ENCODE measurements at places on chromosomes 5 and 9.

GRCh38 chr5:125311743-125312142 is 565.3 kb upstream of the ZNF608 start:
- DNase-seq: no peak

DNA sequence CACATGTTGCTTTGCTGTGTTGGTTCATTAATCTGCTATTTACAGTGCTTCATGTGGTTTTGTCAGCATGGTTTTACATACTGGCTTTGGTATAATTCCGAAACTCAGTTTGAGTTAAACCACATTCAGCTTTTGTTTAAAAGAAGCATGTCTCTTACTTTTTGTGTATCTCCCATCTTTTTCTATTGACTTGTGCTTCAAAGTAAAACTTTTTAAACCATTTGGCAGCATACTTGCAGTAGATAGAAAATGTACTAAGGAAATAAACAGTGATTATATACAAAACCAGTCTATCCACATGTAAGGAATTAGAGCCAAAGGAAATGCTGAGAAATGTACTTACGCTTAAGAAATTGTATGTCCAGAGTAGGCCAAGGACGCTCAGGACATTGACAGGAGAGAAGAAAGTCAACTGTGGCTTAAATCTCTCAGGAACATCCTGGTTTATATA is 286.9 kb downstream of the ARHGEF28 start:
- no peak for DNase-seq

DNA sequence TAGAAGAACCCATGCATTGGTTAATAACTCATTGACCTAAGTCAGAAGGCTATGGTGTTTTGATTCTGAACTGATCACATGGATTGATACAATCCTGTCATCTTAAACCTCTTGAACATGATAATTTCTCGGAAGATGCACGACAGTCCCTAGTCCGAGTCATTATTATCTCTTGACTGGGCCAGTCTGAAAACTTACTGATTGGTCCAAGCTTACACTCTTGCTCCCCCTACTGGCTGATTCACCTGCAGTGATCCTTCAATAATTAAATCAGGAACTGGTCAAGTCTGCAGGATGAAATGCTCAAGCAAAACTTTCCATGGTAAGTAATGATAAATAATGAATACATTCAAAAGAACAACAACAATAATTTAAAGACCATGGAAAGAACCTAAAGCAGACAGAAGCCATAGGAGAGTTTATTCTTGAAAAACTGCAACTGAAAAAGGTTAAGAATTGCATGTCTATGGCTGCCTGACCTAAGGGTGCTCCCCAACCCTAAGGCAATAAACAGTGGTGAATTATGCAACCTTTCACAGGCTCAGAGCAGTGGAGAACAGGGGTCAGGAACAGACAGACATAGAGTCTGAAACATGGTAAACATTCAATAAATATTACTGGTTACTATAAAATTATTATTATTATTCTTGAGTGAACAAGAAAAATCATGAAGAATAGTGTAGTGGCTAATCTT is 79.3 kb downstream of the BRINP1 start:
- peak; percentile 1 for DNase-seq

GRCh38 chr9:13879981-13880380 is 434.0 kb downstream of the NFIB start:
- no peak for DNase-seq

GRCh38 chr5:98905857-98906688 is 22.7 kb downstream of the CHD1 start:
- DNase-seq: no peak

- DNase-seq: no peak
Measured at GRCh38 chr9:96040591-96041461, 165.3 kb downstream of the ERCC6L2 start.

- no peak for DNase-seq
Measured at GRCh38 chr5:66410122-66410521, 186.1 kb upstream of the MAST4 start.

GRCh38 chr5:135119481-135119880 is 85.5 kb upstream of the PITX1 start:
- DNase-seq: no peak

DNA sequence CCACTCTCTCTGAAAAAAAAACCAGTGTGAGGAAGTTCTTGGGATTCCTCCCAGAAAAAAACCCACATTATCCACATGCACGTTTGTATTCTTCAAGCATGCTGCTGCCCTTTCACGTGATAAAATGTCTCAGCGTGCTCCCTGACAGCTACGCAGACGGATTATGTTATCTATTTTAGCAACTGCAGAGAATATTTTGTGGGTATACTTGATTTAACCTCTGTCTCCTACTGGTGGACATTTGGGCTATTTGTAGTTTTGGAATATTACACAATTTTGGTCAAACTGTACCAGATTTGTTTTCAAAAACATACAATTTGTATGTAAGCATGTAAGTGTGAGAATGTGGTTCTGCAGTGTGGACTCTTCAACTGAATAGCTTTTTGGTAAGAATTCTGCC is 10.7 kb downstream of the PRRC2B start:
- no peak for DNase-seq

DNA sequence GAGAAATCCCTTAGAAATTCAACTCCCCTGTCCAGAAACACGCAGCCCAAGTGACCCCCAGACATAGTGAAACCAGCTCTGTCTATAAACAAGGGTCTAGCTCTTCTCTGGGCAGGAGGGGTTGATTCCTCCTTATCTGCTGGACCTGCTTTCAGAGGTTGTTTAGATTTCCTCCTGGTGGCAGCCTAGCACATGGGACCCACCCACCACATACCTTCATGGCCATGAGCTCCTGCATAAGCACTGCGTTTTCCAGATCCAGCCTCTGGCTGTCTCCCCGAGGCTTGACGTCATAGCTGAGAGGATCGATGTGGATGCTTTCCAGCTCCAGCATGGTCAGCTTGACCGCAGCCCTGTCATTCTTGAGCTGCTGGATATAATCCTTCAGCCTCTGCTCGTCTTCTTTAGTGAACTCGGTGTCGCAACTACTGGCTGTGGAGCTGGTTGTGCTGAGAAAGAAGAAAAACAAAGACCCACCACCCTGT is 77.0 kb downstream of the DCP2 start:
- no peak for DNase-seq

- no peak for DNase-seq
Measured at GRCh38 chr5:54186912-54187445, 123.4 kb downstream of the ARL15 start.

DNA sequence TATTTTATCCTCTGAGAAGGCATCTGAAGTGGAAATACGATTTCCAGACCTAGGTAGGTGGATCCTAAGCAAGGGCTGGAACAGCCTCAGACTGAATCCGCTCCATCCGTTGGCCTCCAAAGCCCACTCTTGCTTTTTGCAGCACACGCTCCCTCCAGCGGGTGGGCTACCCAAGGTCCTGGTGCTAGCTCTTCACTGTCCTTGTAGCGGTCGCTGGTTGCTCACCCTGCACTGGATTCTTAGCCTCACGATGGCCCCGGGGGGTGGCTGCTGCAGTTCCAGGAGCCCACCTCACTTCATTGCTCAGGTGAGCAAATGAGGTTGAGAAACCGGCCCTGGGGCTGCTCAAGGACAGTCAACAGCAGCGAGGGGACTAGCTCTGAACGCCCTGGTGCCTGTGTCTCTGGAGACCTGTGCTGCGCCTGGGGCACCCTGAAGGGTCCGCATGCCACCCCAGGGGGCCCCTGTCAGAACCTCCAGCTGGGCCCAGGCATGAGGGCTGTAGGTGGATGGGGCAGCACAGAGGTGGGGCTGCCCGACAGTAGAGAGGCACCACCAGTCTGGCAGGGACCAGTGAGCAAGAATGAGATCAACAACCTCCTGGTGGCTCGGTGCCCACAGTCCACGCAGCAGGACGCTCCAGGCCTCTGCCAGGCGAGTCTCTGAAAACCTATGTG is 4.3 kb downstream of the MGAT4B start:
- no peak for DNase-seq

GRCh38 chr9:119697996-119698395 is 328.8 kb upstream of the BRINP1 start:
- no peak for DNase-seq

DNA sequence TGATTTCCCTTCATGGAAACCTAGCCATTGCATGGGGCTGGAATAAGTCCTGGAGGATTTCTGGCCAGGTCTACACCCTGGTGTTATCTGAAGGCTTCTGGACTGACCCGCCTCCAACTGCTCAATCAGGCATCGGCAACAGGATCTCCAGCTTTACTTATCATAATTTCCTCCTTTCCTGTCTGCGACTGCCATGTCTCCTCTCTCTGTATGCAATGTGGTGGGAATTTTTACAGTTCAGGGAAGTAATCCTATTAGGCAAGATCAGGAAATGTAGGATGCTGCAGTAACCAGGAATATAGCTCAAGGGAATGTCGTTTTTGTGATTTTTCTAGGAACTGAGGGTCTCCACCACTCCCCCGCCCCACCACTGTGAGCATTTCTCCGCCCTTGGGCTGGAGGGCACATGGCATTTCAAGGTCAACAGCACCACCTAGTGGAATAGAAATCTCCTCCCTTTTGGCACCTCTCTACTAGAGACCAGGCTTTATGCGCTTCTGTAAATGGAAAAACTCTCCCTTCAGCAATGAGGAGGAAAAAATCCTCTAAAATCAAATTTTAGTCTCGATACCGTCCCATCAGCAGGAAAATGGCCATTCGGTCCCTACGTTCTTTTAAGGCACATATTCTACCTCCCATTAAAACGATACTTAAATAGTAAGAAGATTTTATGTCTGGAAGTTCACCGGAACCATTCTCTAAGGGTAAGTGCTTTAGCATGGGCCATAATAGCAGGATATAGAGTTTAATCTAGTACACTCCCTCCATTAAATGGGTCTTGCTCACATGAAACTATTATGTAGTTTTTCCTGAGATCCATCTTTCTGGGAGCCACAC is 93.0 kb downstream of the YTHDC2 start:
- DNase-seq: peak; percentile 39

DNA sequence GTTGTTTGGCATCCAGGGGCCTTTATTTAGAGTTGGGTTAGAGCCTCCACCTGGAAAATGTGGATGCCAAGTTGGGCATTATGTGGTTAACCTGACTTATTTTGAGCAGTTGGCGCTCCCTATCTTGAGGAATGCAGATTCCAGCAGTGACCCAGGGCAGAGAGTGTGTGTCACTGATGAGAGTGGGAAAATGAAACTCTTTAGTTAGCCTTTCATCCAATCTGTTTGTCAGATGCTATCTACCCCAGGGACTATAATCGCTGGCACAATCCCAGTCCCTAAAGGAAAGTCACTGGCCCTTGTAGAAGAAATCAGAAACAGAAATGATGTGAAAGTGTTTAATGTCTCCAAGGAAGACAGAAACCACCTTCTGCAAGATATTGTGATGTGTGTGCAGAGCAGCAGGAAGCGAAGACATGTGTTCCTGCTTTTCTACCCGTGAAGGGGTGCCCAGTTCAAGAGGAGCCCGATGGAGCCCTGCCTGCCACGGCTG is 10.2 kb upstream of the STING1 start:
- no peak for DNase-seq

GRCh38 chr5:149563466-149563865 is 12.2 kb upstream of the CSNK1A1 start:
- no peak for DNase-seq

GRCh38 chr9:92310562-92310961 is 14.6 kb downstream of the NOL8 start:
- no peak for DNase-seq

GRCh38 chr5:132499440-132500243 is 9.1 kb upstream of the IRF1 start:
- no peak for DNase-seq

DNA sequence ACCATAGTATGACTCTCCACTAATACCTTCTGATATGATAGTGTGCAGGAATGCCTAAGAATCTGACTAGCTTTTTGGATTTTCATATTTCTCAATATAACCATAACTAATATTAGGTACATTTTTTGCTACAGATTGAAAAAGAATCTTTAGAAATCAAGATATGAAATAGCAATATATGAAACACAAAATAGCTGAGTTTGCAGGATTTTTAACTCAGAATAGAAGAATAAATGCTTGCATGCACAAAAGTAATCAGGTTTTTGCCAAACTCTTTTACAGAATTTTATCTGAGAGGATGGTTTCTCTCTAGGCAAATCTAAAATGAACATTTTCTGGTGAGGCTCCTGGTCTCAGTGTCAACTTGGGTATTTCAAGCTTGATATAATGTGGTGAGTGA is 402.6 kb downstream of the TMEM232 start:
- no peak for DNase-seq

DNA sequence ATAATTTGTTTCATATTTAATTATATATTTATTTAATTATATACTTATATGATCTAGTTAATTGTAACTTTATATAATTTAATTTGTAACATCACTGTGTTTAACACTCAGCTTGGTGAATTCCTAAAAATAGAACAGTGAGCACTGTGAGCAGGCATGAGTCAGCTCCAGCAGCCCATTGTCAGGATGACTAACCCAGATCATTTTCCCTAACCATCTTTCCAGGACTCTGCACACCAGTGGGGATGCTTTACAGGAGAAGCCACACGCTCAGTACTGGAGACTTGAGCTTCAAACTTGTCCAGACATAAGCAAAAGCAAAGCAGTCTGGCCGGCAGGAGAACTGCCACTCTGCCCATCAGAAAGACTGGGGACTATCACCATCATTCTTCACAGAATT is 446.2 kb upstream of the TRPC7 start:
- no peak for DNase-seq

GRCh38 chr5:156237361-156237760 is 89.6 kb upstream of the SGCD start:
- DNase-seq: no peak

DNA sequence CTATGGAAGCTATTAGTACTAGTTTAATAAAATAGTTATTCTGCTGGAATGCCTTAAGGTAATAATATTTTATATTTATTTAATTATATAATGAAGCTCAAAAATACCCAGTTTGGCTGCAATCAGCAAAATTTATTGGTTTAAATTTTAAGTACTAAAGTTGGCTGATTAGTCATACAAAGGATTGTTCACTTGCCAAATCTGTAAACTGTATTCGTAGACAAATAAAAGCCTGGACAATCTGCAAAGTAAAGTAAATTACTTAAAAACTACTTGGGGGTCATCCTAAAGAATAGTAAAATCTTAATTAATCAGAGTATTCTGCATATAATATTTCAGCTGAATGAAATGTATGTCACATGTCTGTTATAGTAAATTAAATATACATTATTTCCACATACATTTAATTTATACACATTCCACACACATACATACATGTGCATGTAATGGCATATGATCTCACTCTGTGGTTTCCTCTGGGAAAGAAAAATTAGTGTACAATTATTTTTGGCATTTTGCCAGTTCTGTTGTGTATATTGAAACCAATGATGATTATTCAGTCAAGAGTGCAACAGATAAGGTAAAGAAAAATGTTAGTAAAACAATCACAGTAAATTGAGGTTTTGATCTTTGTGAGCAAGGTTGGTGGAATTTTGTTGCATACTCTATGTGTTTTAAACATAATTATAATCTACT is 455.9 kb downstream of the CDH9 start:
- no peak for DNase-seq

DNA sequence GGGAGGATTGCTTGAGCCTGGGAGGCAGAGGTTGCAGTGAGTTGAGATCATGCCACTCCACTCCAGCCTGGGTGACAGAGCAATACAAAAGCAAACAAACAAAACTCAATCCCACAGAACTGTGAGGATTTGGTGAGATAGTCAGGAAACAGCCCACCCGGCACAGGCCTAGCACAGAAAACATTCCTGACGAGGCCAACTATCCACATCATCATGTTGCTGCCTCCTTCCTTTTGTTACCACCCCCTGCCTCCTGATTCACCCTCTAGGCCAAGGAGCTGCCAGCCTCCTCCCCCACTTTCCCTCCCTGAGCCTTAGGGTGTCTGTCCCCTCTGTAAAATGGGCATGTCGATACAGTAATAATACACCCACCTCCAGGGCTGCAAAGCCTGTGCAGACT is 39.0 kb downstream of the STK10 start:
- no peak for DNase-seq
